ENCODE measurements at places on chromosomes 3 and 15.
A peak's percentile ranks its signal among the peaks of the same experiment; 100 is the strongest.

GRCh38 chr3:138455801-138456716 lies 21.6 kb downstream of the ESYT3 start:
- peak; percentile 69 for DNase-seq

GRCh38 chr15:55652909-55653495 lies 64.9 kb upstream of the PYGO1 start:
- no peak for DNase-seq

DNA sequence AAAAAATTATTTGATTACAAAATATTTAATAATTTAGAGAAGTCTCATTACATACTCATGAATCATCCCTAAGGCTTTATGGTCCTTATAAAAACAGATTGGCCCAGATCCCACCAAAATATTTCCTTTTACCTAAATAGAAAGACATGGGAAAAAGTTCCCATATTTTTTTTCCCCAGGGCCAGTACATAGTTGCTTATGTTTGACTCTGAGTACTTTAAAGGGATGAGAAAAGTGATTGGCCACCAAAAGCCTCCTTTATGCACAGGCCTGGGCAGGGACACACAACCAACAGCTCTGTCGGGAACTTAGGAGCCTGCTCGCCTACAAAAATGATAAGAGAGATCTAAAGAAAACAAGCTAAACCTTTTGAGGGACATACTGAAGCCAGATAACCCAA lies 22.3 kb downstream of the KCNAB1 start:
- peak; percentile 15 for DNase-seq

- peak; percentile 46 for DNase-seq
Measured at GRCh38 chr15:49624056-49624455, 3.2 kb downstream of the DTWD1 start.

DNA sequence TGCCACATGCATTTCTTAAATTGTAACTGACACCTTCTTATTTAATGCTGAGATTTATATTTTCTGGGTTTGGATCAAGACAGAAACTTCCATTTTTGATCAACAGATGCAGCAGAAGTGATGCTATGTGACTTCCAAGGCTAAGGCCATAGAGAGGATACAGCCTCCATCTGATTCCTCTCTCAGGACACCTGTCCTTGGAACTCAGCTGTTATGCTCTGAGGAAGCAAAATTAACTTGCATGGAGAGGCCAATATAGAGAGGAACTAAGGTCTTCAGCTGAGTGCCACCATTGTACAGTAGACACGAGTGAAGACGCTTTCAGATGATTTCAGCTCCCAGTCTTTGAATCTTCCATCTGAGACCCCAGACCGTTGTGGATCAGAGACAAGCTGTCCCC lies 296.9 kb upstream of the TBL1XR1 start:
- DNase-seq = no peak

GRCh38 chr3:60854791-60855190 lies 396.5 kb downstream of the FHIT start:
- no peak for DNase-seq

Data from choroid plexus epithelial cell (primary cell).